Anterior cingulate cortex (tissue), 58 donors: ENCODE measurements at places on chromosomes 6 and 20.
A peak's percentile ranks its signal among the peaks of the same experiment; 100 is the strongest.

GRCh38 chr6:159692303-159693127, 526 bp downstream of the SOD2 start:
- DNase-seq, result peak; percentile 42

GRCh38 chr6:109079981-109080380, 14.7 kb downstream of the SESN1 start:
- no peak for DNase-seq

DNA sequence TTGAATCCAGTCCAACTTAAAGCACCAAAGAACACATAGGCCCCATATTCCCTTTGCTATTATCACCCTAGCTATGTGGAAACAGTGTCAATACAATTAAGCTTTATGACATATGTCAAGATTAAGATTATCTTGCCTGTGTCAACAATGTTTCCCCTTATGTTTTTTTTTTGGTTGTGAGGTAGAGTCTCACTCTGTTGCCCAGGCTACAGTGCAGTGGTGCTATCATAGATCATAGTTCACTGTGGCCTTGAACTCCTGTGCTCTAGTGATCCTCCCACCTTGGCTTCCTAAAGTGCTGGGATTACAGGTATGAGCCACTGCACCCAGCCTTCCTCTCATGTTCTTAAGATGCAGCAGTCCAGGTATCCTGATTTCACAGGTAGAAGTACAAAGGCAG, 17.8 kb downstream of the AFG1L start:
- no peak for DNase-seq

- no peak for DNase-seq
These were observed 930.1 kb upstream of the GJE1 start for GRCh38 chr6:141202626-141203025.

- no peak for DNase-seq
These were observed 56.9 kb upstream of the TIAM2 start for GRCh38 chr6:154938221-154938580.

- DNase-seq, result no peak
These were observed 44.3 kb downstream of the ABHD12 start for GRCh38 chr20:25346349-25346748.

GRCh38 chr20:11989018-11989771, 71.5 kb downstream of the BTBD3 start:
- no peak for DNase-seq

- no peak for DNase-seq
These were observed 32.1 kb upstream of the RIN2 start for GRCh38 chr20:19725814-19726525.
